Activated CD4-positive, alpha-beta T cell treated with anti-CD3 and anti-CD28 coated beads for 48 hours (primary cell): ENCODE measurements at places on chromosomes 11 and 22.

GRCh38 chr11:47175746-47176327, 842 bp downstream of the ARFGAP2 start:
- no peak for DNase-seq

GRCh38 chr11:16804104-16804947, 65.9 kb downstream of the C11orf58 start:
- DNase-seq, result no peak

GRCh38 chr11:129248618-129249017, 56.5 kb upstream of the ARHGAP32 start:
- no peak for DNase-seq

DNA sequence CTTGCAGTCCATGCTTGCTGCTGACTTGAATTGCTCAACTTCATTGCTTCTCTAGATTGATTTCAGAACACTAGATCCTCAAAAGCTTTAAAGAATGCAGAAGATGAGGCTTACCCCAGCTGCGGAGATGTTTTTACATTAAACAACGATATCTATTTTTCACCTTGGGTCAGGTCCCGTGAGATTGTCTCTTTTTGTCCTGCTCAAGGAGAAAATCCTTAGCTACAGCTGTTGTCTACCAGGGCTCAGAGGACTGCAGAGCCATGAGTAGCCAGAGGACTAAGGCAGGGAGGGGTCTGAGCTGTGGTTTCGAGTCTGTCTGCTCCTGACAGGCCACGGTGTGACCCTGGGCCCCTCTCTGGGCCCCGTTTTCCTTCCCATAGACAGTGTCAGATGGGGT, 51.4 kb downstream of the PKNOX2 start:
- DNase-seq, result no peak

- no peak for DNase-seq
Observed at GRCh38 chr22:27075028-27075678, 417.8 kb downstream of the MIAT start.

- no peak for DNase-seq
Observed at GRCh38 chr11:39144351-39145130, 2314.9 kb downstream of the LRRC4C start.

DNA sequence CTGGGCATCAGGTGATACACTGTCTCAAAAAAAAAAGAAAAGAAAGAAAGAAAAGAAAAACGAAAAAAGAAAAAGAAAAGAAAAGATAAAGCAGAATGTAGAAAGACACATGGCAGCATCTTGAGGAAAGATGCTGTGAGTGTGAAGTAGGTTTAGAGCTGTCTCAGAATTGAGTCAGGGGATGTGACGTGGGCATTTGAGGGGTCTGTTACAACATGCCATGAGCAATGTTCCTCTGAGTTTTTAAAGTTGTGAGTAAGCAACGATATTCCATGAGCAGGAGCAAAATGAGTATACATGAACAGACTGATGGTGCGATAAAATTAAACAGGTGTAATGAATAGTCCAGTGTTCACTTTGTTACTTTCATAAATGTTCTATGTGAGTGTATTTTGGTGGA, 11.3 kb upstream of the QSER1 start:
- no peak for DNase-seq
